ENCODE measurements at places on chromosomes 16 and 17.

- DNase-seq, result no peak
Observed at GRCh38 chr17:82908543-82909160, 68.8 kb upstream of the ZNF750 start.

- no peak for DNase-seq
Observed at GRCh38 chr16:11143372-11144035, 112.5 kb downstream of the SOCS1 start.

- DNase-seq, result peak; percentile 16
Observed at GRCh38 chr16:18788828-18789514, 1.2 kb downstream of the RPS15A start.

GRCh38 chr17:4199818-4200402 lies 56.9 kb downstream of the CYB5D2 start:
- DNase-seq, result peak; percentile 66

GRCh38 chr16:77674888-77675287 lies 47.4 kb upstream of the NUDT7 start:
- no peak for DNase-seq

GRCh38 chr17:53470626-53471025 lies 352.1 kb upstream of the KIF2B start:
- DNase-seq, result no peak

- DNase-seq, result no peak
Observed at GRCh38 chr17:73135766-73136165, 29.0 kb upstream of the SSTR2 start.

DNA sequence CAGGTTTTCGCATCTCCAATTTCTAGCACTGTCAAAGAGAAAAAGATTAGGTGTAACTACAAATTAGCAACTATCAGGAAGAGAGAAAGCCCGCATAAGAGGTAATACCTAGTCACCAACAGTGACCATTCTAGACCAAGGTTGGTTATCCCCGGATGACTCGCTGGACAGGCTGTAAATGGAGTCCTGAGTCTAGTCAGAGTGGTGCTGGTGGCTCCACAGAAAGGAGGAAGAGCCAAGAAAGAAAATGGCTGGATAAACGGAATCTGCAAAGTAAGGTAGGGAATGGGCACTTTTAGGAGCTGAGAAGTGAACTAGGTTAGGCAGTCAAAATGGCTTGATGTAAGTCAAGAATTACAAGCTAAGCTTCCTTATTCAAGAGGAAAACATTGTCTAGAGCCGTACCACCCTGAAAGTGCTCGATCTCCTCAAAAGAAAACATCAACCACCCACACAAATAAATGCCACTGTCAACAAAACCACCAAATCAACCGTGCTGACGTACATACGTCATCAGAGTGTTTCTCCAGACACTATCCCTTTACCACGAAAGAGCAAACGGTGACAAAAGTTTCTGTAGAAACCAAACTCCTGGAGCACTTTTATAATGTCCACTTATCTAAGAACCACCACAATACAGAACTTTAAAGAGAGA lies 2.2 kb downstream of the GSPT1 start:
- DNase-seq, result peak; percentile 46

DNA sequence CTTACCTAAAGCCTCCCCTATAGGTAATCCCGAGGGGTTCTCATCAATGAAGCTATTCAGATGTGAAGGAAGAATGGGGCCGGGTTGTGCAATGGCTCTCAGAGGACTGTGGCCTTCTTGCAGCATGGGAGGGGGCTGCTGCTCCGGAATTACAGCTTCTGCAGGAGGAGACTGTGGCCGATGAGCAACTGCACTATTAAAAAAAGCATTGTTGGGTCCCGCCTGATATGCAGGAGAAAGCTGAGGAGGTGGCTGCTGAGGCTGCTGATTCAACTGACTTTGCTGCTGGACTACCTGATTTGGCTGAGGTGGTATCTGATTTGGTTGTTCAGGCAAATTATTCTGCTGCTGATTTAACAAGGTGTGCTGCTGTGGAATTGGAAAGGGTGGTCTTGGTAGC lies 64.8 kb downstream of the CACNG1 start:
- DNase-seq, result no peak

DNA sequence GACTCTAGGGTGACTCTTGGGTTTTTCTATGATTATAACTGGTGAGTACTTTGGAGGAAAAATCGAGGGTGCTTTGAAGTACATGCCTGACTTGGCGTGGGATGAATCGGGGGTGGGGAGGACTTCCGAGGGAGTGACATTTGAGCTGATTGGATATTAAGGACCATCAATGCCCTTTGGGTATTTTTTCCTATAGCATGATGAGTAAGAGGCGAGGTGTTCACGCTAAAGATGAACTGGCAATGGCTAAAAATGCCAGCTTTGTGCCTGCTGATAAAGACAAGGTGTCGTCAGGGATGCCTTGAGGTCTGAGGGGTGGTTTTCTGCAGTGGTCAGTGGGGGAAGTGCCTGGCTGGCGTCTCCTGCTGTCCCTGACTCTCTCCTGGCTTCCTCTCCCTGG lies 25.3 kb downstream of the USP43 start:
- DNase-seq, result no peak

- DNase-seq, result no peak
Observed at GRCh38 chr17:28396635-28397239, 9.3 kb downstream of the SLC46A1 start.

DNA sequence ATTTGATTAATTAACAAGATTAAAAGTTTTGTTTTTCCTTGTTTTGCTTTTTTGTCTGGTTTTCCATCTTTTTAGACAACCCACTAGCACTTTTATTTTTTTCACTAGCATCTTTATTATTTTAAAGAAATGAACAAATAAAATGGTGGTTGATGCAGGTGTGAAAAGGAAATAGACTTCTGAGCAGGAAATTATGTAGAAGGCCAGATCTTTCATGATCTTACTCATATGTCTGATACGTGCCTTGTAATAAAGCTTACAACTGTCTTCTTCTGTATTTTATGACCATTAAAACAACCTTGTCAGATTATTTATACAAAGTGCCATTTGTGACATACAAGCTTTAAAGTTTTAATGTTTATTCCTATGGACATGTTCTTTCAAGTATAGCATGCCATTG lies 6.3 kb downstream of the SLFN12L start:
- DNase-seq, result no peak

DNA sequence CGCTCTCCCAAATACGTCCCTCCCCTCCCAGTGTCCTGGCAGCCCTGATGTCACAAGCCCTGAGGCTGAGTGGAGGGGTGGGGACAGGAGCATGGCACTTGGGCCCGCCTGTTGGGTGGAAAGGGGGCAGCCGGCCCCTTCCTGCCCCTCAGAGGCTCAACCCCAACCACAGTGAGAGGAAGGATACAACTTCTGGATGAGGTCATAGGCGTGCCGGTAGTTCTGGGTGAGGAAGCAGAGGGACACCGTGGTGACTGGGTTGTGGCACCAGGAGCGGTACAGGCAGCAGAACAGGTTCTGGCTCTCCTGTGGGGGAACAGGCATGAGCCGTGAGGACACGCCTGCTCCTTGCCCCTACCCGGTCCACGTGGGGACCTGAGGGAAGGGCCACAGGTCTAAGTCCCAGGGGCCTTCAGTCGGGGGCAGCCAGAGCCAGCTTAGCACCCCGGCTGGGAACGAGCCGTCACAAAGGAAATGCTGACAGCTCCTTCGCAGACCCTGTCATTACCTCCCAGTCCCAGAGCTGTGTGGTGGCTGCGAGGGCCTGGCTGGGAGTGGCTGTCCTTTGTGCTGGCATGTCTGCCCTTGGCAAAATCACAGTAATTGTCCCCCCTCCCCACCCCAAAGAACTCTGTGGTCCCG lies 11.2 kb upstream of the MTSS2 start:
- DNase-seq, result no peak

DNA sequence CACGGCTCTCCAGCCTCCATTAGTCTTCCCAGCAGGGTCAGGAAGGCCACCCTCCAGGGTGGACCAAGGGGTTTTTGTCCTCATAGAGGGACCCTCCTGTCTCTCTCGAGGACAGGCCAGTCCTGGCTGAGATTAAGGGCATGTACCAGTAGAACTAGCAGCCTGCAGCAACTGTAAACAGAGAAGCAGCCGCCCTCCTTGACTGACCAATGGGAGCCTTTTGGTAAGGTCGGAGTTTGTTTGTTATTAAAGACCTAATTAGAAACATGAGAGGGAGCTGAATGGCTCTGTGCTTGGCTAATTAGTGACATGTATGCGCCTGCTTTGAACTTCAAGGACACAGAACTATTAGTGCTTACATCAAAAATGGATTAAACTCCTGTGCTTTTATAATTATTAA lies 80.0 kb downstream of the CCDC182 start:
- DNase-seq, result no peak

- peak; percentile 36 for DNase-seq
Observed at GRCh38 chr17:67243284-67243683, 1.7 kb downstream of the HELZ start.

- DNase-seq, result no peak
Observed at GRCh38 chr16:71327720-71328119, 30.8 kb upstream of the CALB2 start.

DNA sequence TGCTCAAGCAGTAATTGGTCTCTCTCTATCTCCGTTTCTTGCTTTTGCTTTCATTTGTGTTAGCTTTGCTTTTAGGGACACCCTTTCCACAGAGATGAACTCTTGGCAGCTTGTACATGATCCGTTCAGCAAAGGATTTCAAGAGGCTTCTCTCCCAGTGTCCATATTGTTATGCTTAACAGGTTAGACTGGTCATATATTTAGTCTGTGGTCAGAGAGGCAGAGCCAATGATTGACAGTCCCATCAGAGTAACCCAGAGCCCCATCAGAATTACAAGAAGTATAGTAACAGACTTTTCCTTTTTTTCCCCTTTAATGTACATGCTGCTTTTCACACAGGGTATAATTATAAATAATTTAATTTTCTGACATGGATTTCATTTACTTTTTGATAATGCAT lies 34.4 kb downstream of the GDPD1 start:
- DNase-seq, result peak; percentile 8
